Amniotic stem cell (primary cell): ENCODE measurements at places on chromosomes 5 and 9.

- DNase-seq, result no peak
These were observed 32.2 kb downstream of the CARD6 start for GRCh38 chr5:40873286-40873880.

DNA sequence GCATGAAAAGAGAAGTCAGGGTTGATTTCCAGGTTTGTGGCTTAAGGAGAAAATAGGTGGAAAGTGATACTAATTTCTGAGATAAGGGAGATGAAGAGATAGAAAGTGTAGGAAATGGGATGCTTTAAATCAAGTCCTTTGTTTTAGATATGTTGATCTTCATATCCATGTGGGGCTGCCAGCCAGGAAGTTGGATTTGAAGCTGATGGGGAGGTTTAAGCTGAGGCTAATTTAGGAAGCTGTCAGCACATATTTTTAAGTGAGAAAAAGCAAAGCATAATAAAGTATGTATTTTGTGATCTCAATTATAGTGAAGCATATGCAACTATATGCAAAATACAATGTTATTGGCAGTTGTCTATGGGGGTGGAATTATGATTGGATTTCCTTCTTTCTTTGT is 428.4 kb downstream of the CSNK1G3 start:
- no peak for DNase-seq

GRCh38 chr5:135737701-135738563 is 96.5 kb upstream of the SLC25A48 start:
- no peak for DNase-seq

GRCh38 chr5:100464418-100464817 is 70.8 kb upstream of the FAM174A start:
- DNase-seq, result no peak

GRCh38 chr9:126203313-126203712 is 123.3 kb upstream of the MVB12B start:
- no peak for DNase-seq

DNA sequence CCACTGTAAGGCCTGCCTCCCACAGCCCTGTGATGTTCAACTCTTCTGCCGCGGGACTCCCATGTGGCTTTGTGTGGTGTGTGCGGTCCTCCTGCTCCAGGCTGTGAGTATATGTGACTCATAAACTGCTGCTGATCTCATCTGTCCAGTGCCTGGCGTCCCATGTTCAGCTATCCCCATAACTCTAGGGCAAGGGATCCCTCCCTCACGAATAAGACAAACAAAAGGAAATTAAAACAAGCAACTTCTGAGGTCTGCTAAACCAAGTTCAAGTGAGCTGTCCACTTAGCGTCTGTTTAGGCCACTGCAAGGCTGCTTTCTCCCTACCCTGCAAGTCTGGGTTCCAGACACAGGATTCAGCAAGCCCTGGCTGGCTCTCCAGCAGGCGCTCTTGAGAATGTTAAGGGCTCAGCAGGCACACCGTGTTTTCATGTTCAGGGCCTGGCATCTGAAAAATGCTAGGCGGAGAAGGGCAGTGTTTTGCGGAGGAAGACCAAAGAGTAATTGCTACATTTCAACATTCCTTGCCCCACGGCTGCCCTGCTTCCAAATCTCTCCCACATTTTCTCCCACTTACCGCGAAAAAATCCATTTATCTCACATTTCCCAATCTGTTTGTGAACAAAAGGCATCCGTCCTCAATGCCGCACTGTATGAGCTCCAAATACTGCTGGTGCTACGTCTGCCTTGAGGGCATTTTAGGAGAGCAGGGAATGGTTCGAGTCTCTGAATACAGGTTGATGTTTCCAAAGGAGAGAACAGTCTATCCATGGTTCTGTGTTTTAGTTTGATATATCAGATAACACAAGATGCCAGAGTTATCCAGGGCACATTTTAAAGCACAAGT is 280.2 kb downstream of the SEMA5A start:
- DNase-seq, result peak; percentile 80

DNA sequence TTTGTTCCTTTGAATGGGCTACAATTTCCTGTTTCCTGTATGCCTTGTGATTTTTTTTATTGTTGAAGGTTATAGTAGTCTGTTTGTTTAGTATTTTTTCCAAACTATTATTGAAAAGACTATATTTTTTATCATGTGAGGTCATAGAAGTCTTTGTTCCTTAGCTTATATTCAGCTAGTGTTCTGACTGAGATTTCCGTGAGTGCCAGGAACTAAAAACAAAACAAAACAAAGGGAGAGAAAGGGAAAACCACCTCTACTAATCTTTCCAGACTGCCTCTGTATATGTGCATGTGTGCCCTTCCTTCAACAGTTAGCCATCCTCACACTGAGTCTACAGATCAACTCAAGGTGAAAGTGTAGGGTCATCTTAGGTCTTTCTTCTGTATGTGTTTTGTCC is 79.0 kb downstream of the OSTF1 start:
- DNase-seq, result no peak

DNA sequence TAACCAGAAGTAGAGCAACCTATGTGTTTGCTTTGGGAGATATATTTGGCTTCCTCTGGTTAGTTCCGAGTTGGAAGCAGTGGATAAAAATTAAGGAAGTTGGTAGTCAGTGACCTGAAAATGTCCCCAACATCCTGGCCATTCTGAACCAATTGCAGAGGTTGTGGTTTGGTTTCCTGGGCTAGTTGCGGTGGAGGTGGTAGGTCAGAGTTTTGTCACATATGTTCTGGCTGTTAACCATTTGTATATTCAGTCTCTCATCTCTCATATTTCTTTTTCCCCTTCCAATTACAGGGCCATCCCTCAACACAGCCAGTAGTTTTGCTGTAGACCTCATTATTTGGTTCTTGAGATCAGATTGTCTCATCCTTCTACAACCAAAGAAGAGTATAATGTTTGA is 1026.9 kb downstream of the PTPRD start:
- no peak for DNase-seq

DNA sequence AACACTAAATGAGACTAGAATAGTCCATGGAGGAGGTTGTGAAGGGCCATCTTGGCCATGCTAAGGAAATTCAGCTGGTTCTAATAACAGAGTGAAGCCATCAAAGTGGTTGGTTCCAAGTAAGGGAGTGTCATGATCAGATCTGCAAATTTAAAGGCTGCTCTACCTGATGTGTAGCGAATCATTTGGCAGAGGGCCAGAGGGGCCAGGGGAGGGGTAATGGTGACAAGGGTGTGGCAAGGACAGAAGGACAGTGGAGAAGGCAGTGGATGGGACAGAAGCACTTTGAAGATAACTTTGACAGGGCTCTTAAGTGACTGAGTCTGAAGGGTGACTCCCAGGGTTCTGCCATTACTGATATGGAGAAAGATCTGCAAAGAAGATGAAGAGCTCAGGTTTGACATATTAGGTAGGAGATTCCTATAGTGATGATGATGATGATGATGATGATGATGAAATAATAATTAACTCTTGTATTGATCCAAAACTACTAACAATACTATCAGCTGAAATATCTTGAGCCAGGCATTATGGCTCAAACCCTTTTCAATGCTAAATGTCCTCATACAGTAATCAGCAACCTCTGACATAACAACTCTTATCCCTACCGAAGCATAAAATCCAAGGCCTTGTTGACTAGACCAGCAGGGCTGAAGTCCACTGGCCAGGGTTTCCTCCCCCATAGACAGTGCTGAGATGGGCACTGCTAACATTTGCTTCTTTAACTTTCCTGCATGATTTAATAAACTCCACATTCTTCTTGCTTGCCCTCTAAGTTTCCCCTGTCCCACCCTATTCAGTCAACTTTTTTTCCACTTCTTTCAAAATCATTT is 20.0 kb downstream of the KIAA1191 start:
- DNase-seq, result no peak

DNA sequence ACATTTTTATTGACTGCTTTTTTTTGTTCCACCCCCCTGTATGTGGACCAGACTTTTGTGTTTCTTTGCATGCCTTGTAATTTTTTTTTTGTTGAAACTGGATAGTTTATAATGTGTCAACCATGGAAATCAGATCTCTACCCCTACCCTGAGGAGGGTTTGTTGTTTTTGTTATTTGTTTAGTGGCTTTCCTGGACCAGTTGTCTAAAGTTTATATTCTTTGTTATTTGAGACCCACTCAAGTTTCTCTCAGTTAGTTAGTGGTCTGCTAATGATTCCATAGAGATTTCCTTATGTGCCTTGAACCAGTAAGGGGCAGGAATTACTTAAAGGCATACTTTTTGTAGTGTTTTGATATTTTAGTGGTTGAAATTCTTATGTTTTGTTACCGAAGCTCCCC is 41.1 kb downstream of the GCNT1 start:
- DNase-seq, result no peak

- DNase-seq, result peak; percentile 36
These were observed 11.9 kb upstream of the TNIP1 start for GRCh38 chr5:151092762-151093161.

GRCh38 chr9:129185991-129186390 is 7.9 kb upstream of the IER5L start:
- DNase-seq, result no peak

GRCh38 chr9:111630964-111631213 is 245 bp upstream of the DNAJC25 start:
- DNase-seq, result no peak

DNA sequence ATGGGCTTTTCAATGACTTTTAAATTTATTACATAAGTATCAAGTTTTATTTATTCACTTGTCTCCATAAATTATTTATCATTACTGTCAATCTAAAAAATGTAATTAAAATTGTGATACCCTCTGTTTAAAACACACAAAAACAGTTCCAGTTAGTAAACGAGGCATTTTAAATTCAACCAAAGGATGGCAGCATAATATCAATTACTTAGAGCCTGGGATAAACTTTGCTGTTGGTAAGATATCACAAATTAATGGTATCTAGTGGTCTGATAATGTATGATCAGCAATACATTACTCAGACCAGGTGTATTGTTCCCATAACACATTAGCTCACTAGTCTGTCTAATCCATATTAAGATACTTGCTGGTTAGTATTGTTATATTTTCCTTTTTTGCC is 9.6 kb upstream of the IFNE start:
- DNase-seq, result no peak

DNA sequence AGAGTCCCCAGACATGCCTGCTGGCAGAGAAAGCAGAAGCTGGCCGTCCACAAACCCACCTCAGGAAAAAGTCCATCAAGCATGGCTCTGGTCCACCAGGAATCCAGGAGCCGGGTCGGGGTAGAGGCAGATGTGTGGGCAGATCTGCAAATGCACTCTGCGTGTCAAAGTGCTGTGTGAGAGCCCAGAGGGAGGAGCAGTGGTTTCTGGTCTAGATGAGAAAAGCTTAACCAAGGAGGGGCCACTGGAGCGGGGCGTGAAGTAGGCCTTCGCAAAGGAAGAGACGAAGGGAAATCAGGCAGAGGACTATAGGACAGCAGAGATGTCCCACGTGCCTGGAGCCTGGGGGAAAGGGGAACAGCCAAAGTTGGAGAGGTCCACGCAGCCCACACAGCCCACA is 40.0 kb downstream of the TTLL11 start:
- DNase-seq, result no peak

GRCh38 chr9:125372441-125373226 is 111.0 kb downstream of the GAPVD1 start:
- no peak for DNase-seq
